Activated naive CD8-positive, alpha-beta T cell treated with anti-CD3 and anti-CD28 coated beads for 36 hours (primary cell): ENCODE measurements at places on chromosomes 6 and 20. TPM values are rescaled to one million over a fixed set of nuclear protein-coding genes. Genes with fewer than 3 reads are reported as not detected.

DNA sequence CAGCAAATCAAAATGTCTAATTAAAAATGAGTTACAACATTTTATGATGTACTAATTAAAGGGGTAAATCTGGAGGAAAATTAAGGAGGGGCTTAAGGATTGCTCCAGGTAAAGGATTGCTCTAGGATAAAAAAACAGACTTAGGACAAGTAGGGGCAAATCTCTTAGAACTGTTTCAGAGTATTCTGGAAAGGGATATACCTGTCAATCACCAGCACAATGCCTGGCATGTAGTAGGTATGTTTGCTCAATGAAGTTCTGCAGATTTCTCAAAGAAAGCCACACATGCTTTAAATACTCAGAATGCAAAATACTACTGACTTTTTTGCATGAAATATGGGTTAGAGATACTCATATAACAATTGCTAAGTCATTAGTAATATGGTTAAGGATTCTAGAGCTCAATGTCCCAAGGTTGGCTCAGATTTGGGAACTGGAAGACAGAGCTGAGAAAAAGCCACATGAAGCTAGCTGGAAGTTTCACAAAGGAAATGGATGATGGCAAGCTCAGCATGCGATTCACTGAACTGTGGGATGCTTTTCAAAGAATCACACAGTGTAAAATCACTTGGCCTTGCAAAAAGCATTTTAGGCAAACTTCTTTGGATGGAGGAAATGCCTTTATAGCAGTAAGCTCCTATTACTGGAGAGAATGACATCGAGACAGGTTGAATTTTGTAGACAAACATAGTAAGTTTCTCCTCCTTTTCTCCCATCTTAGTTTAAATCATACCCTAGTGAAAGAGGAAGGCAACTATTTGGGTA, 72.8 kb downstream of the MAP3K5 start:
- H3K4me3 ChIP-seq = no peak overlapping the region
- peaks cover 7% of the 10 kb centered on the region for H3K36me3 ChIP-seq
- peaks cover 20% of the 10 kb centered on the region for H3K4me1 ChIP-seq
- no peak for DNase-seq

DNA sequence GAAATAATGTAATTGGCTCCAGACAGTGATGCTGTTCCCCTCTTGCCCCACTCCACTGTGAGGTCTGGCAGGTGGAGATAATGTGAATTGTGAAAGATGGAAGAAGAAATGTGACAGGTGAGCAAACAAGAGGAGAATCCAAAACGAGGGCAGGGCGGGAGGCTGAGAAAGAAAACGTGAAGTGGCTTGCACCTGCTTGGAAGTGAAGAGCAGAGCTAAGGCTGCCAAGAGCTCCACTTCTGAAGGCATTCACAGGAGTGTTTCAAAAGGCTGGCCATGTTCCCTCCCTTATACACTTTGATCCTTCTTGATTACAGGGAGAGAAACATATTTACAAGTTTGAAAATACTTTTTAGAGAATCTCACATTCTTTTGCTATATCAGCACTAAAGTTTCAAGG, 359.4 kb downstream of the EPHA7 start:
- H3K27me3 ChIP-seq = no peaks in the 10 kb centered on the region
- no peaks in the 10 kb centered on the region for H3K4me1 ChIP-seq
- H3K4me3 ChIP-seq = no peak overlapping the region
- H3K27ac ChIP-seq = no peak overlapping the region

DNA sequence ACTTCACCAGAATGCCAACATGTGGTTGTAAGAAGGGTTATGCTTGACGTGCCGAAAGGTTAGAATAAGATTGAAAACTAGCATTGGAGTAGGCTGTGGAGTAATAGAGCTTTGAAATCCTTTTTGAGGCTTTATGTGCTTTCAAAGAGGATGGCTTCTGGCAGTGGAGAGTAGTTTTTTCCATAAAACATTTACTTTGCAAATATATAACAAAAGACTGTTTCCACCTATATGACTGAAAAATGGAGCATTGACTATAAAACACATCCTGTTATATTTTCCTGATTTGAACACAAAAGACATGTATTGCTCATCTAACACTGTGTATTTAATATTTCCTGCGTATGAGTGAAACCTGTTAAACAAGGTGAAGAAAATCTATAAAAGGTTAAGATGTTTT, 38.8 kb downstream of the ZFAND3 start:
- no peak for DNase-seq
- no peaks in the 10 kb centered on the region for H3K27me3 ChIP-seq
- peaks cover 10% of the 10 kb centered on the region for H3K36me3 ChIP-seq
- H3K4me3 ChIP-seq = no peak overlapping the region
- peak overlapping the region; percentile 70 for H3K27ac ChIP-seq
- peaks cover 61% of the 10 kb centered on the region for H3K4me1 ChIP-seq

DNA sequence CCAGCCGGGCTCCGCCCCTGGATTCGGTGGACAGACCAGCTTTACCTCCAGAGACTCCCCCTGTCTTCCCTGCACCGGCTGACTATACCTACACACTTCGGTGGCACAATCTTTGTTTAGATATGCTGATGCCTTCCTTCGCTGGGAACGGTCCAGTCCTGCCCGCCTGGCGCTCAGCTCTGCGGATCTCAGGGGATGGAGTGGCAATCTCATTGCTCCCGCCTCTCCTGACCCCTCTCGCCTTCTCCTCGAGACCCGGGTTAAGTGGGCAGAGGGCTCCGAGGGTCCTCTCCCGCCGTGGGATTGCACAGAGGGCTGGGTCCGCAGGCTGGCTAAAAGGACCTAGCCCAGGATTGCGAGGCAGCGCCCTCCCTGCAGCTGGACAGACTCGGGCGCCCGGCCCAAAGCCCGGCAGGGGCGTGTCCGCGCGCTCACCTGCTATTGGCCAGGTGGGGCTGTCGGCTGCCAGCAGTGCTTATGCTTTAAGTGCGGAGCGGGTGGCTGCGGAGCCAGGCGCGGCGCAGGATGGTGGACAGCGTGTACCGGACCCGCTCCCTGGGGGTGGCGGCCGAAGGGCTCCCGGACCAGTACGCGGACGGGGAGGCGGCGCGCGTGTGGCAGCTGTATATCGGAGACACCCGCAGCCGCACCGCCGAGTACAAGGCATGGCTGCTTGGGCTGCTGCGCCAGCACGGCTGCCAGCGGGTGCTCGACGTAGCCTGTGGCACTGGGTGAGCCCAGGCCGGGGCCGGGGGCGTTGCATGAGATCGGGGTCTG, at the start of gene GNMT:
TSS of gene GNMT (plus strand) at position 512 of the 777 bp plus-strand sequence. CDS start at position 526, 14 bp downstream.
- no peaks in the 10 kb centered on the region for H3K27me3 ChIP-seq
- peak; percentile 48 for DNase-seq
- no peak within 1 kb of the TSS for H3K27ac ChIP-seq
- H3K4me3 ChIP-seq = peak within 1 kb of the TSS; percentile 68

FBXO5 gene
- 51.4 TPM for total RNA-seq

- no peak overlapping the region for H3K4me3 ChIP-seq
- H3K36me3 ChIP-seq = peaks cover 3% of the 10 kb centered on the region
- H3K27ac ChIP-seq = no peak overlapping the region
- no peaks in the 10 kb centered on the region for H3K27me3 ChIP-seq
Measured at GRCh38 chr20:32805721-32806120, 14.0 kb upstream of the MAPRE1 start.

DNA sequence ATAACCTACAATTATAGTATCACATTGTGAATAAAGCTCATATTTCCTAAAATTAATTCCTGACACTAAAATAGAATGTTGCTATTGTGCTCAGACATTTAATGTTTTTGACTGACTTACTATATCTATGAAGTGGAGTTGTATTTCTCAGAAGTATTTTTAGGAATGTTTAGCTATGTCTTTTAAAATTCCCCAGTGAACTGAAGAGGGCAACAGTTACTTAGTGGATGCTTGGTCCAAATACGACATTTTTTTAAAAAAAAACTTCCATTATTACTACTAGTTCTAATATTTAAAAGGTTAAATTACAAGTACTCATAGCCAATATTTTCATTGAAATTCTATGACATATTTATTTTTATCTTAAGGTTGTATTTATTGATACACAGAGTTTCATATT, 460.2 kb downstream of the COL12A1 start:
- H3K4me1 ChIP-seq = no peaks in the 10 kb centered on the region
- no peak overlapping the region for H3K27ac ChIP-seq
- no peak overlapping the region for H3K4me3 ChIP-seq
- DNase-seq = no peak
- H3K36me3 ChIP-seq = no peaks in the 10 kb centered on the region

TGM3 gene
- not detected for total RNA-seq

SLC29A1 gene
- 102 TPM for total RNA-seq

DNA sequence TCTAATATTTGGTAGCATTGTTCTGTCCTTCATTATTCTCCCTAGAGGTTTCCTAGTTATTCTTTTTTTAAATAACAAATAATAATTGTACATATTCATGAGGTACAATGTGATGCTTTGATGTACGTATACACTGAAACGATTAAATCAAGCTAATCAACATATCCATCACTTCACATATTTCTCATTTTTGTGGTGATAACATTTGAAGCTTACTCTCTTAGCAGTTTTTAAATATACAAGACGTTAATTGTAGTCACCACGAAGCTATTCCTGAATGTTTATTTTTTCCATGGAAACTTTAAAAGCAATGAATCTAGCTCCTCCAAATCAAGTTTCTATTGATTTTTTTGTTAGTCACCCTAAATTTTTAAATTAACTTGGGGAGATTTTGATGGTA, 116.5 kb upstream of the PRND start:
- no peaks in the 10 kb centered on the region for H3K36me3 ChIP-seq
- peaks cover 20% of the 10 kb centered on the region for H3K27me3 ChIP-seq
- H3K4me1 ChIP-seq = peaks cover 3% of the 10 kb centered on the region
- no peak overlapping the region for H3K27ac ChIP-seq
- no peak for DNase-seq
- no peak overlapping the region for H3K4me3 ChIP-seq

DNA sequence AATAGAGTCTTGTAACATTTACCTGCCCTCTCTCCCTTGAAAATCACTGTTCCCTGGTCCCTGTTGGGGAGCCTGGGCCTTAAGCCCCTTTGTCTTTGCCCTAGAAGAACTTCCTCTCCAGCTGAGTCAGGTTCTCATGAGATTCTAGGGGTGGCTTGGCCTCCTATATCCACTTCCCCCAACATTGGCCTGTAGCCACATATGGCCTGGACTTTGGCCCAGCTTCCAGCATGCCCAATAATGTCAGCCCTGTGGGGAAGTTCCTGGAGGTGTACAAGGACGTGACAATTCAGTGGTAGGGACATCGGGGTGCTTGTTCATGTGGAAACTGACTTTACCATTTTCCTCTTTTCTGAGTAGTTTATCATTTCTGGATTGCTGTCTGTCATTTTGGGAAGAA, 17.2 kb upstream of the MAS1L start:
- no peak for DNase-seq
- H3K4me1 ChIP-seq = no peaks in the 10 kb centered on the region
- no peaks in the 10 kb centered on the region for H3K36me3 ChIP-seq
- no peak overlapping the region for H3K4me3 ChIP-seq

DNA sequence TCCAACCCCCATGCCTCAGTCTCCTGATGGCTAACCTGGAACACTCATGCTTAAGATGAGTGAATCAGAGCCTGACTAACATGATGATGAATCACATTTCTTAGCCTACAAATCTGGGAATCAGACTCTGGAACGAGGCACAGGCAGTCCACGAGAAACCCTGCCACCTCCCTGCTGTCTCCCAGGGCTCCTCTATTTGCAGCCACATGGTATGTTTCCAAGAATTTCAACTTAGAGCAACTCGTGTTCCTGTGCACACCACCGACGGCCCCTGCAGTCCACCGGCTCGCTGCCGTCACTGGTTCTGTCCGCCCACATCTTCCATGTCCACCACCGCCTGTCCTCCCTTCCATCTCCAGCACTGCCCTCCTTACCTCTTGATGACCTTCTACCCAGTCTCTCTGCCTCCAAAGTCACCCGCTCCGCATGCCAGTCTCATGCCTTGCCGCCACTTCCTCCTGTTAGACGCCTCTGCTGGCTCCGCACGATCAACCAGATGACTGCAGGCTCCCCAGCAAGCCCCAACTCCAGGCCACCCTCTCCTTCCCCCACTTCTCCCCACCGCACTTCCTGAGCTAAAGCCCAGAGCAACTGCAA, 87.6 kb downstream of the AGPAT4 start:
- DNase-seq = no peak
- no peaks in the 10 kb centered on the region for H3K27me3 ChIP-seq
- no peak overlapping the region for H3K4me3 ChIP-seq

DNA sequence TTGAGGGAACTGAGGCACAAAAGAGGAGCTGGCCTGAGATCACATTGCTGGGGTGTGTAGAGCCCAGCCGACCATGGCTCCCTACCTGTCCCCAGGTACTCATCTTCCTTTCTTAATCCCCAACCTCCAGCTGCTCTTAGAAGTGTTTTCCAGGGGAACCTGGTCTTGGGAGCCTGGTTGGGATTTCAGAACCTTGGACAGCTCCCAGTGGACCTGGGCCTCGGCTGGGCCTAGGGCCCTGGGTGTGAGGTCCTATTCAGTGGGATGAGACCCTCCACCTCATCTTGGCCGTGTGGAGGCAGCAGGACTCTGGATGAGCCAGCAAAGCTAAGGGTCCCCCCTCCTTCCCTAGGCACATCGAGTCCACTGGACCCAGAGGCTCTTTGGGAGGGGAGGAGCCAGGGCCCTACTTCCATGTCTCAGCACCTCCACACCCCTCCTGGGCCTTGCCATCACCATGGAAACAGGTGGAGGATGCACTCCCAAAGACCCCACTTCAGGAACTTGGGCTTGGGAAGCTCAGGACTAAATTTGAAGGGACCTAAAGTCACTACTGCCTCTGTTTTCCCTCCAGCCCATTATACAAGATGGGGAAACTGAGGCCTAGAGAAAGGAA, 38.5 kb downstream of the DLGAP4 start:
- H3K4me3 ChIP-seq = no peak overlapping the region
- H3K36me3 ChIP-seq = no peaks in the 10 kb centered on the region
- peaks cover 2% of the 10 kb centered on the region for H3K4me1 ChIP-seq
- peaks cover 3% of the 10 kb centered on the region for H3K27me3 ChIP-seq
- no peak overlapping the region for H3K27ac ChIP-seq
- DNase-seq = no peak

GRCh38 chr6:128135325-128135724, 234.5 kb upstream of the THEMIS start:
- H3K36me3 ChIP-seq = peaks cover 9% of the 10 kb centered on the region
- H3K27ac ChIP-seq = no peak overlapping the region
- H3K4me3 ChIP-seq = no peak overlapping the region
- H3K4me1 ChIP-seq = peaks cover 6% of the 10 kb centered on the region

GRCh38 chr6:121884620-121885019, 449.2 kb downstream of the GJA1 start:
- no peaks in the 10 kb centered on the region for H3K4me1 ChIP-seq
- H3K27ac ChIP-seq = no peak overlapping the region
- no peaks in the 10 kb centered on the region for H3K27me3 ChIP-seq
- H3K4me3 ChIP-seq = no peak overlapping the region
- DNase-seq = no peak
- no peaks in the 10 kb centered on the region for H3K36me3 ChIP-seq

GRCh38 chr6:84492241-84493165, 265.1 kb upstream of the CEP162 start:
- H3K4me1 ChIP-seq = no peaks in the 10 kb centered on the region
- no peaks in the 10 kb centered on the region for H3K27me3 ChIP-seq
- H3K36me3 ChIP-seq = no peaks in the 10 kb centered on the region
- no peak for DNase-seq
- no peak overlapping the region for H3K27ac ChIP-seq
